T-cell (primary cell): ENCODE measurements at places on chromosomes 12 and 14. TPM values are rescaled to one million over a fixed set of nuclear protein-coding genes. Genes with fewer than 3 reads are reported as not detected.

Gene ADAMTS20
- total RNA-seq: not detected

Gene TMEM30B
- total RNA-seq: 2.1 TPM

Gene PAWR
- total RNA-seq: 8.2 TPM

Gene TTC7B
- 1.5 TPM for total RNA-seq

Gene OR6J1
- total RNA-seq: not detected

Gene KLHL33
- total RNA-seq: 0.09 TPM

Gene VASH1
- total RNA-seq: 7.3 TPM

- H3K27me3 ChIP-seq: no peaks in the 10 kb centered on the region
- H3K4me1 ChIP-seq: peaks cover 16% of the 10 kb centered on the region
- no peak overlapping the region for H3K27ac ChIP-seq
- H3K4me3 ChIP-seq: no peak overlapping the region
- no peak for DNase-seq
- no peaks in the 10 kb centered on the region for H3K36me3 ChIP-seq
These were observed 2.2 kb downstream of the PLEKHG6 start for GRCh38 chr12:6312529-6313325.

- peaks cover 2% of the 10 kb centered on the region for H3K36me3 ChIP-seq
- peaks cover 24% of the 10 kb centered on the region for H3K4me1 ChIP-seq
- no peak overlapping the region for H3K4me3 ChIP-seq
- H3K27me3 ChIP-seq: no peaks in the 10 kb centered on the region
These were observed 1.9 kb upstream of the DYNC1H1 start for GRCh38 chr14:101962503-101962874.

DNA sequence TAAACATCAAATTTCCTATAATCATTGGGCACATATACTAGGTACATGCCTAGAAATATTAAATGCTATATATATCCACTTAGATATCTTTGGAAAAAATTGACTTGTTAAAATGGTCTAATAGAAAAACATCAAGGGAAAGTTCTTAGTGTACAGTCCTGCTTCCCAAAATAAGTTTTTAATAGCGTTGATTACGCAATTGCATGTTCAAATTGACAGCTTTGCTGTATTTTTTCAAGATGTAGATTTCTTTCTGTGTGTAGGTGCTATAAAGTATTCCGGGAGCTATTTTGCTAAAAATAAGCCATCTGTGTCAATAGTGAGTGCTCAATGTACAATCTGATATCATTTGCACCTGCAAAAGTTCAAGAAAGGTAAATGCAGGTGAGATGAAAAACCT lies 463.9 kb upstream of the ATP2B1 start:
- H3K4me1 ChIP-seq: no peaks in the 10 kb centered on the region
- no peaks in the 10 kb centered on the region for H3K27me3 ChIP-seq
- no peak overlapping the region for H3K27ac ChIP-seq
- no peak for DNase-seq
- H3K4me3 ChIP-seq: no peak overlapping the region

DNA sequence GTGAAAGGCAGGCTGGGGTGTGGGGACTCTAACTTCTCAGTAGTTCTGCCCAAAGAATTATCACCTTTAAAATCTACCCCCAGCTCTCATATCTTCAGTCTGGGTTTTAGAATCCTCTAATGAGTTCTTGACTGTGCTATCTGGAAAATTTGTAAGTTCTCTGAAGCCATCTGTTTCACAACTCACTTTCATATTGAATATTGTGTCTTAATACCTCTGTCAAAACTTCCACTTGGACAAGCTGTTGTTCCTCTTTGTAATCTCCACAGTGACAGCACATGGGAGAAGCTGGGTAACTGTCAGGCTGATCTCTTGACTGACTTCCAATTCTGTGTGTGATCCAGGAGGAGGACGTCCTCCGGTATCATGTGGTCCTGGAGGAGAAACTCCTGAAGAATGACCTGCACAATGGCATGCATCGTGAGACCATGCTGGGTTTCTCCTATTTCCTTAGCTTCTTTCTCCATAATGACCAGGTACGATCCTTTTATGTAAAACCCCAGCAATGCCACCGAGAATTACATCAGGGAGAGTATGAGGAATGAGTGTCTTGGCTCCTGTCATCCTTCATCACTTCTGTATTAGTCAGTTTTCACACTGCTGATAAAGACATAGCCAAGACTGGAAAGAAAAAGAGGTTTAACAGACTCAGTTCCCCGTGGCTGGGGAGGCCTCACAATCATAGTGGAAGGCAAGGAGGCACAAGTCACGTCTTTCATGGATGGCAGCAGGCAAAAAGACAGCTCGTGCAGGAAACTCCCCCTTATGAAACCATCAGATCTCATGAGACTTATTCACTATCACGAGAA lies 111.9 kb downstream of the STAB2 start:
- no peaks in the 10 kb centered on the region for H3K4me1 ChIP-seq
- DNase-seq: no peak
- H3K36me3 ChIP-seq: no peaks in the 10 kb centered on the region
- no peak overlapping the region for H3K4me3 ChIP-seq
- no peaks in the 10 kb centered on the region for H3K27me3 ChIP-seq
- no peak overlapping the region for H3K27ac ChIP-seq

GRCh38 chr12:15634010-15634683 lies 155.0 kb downstream of the EPS8 start:
- no peak overlapping the region for H3K4me3 ChIP-seq
- no peaks in the 10 kb centered on the region for H3K27me3 ChIP-seq
- H3K4me1 ChIP-seq: no peaks in the 10 kb centered on the region
- DNase-seq: no peak
- H3K36me3 ChIP-seq: no peaks in the 10 kb centered on the region

- peaks cover 3% of the 10 kb centered on the region for H3K27me3 ChIP-seq
- H3K27ac ChIP-seq: no peak overlapping the region
- H3K36me3 ChIP-seq: no peaks in the 10 kb centered on the region
- H3K4me1 ChIP-seq: no peaks in the 10 kb centered on the region
- DNase-seq: no peak
These were observed 194.0 kb downstream of the DPF3 start for GRCh38 chr14:72699852-72700257.

DNA sequence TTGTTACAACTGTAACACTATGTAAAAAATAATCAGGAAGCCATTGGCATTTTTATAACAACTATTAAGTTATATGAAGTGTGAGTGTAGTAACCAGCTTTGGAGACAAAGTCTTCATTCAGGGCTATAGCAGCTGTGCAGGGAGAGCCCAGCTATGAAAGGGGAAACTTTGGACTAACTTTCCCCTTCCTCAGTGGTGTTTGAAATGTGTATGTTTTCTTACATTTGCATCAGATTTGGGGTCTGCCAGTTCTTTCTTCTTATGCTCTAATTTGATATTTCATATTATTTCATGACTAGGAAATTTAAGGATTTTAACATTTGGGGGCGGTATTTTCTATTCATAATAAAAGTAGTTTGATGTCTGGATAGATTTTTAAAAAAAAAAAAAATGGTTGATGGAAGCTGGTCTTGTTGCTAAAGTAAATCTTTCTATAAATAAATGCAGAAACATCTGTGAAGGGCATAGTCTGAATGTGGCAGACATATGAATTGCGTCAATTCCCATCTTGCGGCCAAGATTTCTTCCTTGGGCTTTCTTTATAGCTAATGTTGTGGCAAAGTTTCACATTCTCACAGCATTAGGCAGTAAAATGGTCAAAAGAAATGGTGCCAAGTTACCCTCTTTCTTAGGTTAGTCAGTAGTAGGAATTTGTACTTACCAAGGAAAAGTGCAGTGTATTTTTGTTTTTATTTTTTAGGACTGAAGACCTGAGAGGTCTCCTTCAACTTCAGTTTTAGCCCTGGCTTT lies 35.6 kb downstream of the RASSF8 start:
- no peak for DNase-seq
- no peak overlapping the region for H3K27ac ChIP-seq
- no peaks in the 10 kb centered on the region for H3K4me1 ChIP-seq
- H3K27me3 ChIP-seq: no peaks in the 10 kb centered on the region
